Effector CD8-positive, alpha-beta T cell (primary cell): ENCODE measurements at places on chromosomes 3 and 15.

- no peak for DNase-seq
These were observed 124.1 kb downstream of the NR2E3 start for GRCh38 chr15:71934446-71934845.

DNA sequence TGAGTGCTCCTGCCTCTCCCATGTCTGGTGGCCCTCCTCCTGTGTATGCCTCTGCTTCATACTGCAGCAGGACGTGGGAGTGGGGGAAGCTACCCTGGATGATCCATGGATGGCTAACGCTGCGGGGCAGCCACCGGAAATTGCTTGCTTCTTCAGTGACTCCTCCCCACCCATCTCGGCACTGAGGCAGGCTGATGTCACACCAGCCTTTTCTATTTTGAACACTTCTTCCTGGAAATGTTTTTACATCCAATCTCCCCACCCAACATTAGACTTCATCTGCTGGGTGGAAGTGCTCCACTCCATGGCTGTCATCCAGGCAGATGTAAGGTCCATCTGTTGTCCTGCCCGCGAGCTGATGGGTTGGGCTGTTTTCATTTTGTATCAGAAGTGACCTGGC is 58.9 kb upstream of the MUC13 start:
- no peak for DNase-seq

GRCh38 chr15:31457161-31457560 is 130.5 kb downstream of the KLF13 start:
- no peak for DNase-seq

GRCh38 chr3:145197051-145197820 is 963.7 kb downstream of the PLOD2 start:
- DNase-seq = no peak

DNA sequence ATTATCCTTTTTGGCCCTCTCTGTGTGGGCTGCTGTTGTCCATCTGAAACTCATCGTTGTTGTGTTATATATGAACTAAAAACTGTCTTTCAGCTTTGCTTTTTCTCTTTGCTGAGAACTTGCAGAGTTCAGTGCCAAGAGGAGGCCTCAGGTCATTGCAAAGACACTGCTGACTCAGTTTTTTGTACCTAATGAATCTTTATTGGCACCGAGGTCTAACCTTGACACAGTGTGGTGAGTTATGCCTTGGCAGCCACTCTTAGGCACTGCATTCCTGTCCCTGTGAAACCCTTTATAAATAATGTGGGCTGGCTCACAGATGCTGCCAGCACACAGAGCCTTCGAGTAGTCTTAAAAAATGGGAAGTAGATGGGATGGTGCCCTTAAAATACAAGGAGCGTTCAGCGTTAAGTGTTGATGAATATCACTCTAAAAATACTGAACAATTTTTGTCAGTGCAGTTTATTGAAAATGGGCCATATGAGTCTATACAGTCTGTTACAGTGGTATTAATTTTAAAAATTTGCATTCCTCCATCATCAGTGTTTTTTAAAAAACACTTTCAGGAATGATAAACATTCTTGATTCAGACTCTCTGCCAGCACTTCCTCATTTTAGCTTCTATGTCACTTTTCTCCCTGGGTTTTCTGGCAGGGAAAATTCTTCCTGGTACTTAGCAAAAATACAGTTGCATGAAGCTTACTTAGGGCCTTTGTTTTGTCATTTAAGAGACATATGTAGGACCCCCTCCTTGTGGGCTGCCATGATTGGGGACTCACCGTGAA is 234.1 kb downstream of the CACNA2D3 start:
- no peak for DNase-seq

DNA sequence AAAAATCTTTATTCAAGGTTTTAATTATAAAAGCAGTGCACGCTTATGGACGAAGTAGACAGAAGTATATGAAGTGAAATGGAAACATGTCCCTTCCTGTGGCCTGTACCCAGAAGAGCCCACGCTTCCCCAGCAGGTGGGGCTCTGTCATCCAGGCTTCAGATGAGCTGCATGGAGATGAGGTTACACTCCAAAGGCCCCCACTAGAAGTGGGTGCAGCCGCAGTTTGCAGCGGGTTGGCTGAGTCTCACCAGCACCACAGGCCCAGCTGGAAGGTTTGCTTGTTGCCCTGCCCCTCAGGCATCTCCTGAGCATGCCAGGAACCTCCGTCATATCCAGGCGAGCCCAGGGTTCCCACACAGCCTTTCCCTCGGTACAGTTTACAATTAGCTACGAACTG is 33.1 kb downstream of the PRR20G start:
- no peak for DNase-seq

GRCh38 chr3:57227930-57228751 is 612 bp downstream of the APPL1 start:
- peak; percentile 5 for DNase-seq

- peak; percentile 6 for DNase-seq
These were observed 30.5 kb downstream of the RFTN1 start for GRCh38 chr3:16482770-16483531.

DNA sequence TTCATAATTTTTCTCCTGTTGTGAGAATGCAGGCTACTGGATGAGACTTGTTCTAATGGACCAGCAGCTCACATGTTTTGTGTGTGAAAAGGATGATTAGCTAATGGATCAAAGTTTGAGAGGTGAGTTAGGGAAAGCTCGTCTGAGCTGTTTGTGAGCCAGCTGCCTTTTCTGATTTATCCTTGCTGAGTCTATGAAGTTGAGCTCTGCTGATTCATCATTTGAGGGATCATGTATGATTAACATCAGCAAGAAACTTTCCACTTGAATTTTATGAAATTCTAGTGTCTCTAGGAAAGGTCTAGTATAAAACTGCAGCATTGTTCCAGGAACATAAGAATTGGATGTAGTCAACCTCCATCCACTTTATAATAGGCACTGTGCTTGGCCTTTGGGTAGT is 698.7 kb downstream of the NTRK3 start:
- no peak for DNase-seq

DNA sequence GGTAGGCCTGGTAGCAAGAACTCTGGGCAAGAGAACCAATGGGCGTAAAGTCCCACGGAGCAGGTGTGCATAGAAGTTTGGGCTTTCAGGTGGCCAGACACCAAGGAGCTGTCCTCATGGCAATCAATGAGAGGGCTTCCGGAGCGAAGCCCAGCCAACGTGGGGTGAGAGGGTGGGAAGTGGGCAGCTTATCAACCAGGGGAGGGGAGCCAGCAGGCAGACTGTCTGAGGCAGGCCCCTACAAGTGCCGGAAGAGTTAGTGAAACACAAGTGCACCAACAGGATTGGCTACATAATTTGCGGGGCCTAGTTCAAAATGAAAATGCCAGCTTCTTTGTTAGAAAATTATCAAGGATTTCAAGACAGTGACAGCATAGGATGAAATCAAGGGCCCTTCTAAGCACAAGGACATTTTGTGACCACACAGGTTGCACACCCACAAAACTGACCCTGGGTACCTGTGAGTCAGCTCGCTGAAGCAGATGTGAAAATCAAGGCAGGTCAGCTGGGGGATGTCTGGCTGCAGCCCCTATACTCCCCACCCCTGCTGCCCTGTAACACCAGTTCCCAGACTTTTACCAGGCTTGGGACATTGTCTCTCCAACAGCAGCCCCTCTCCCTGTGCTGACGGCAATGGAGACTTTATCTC is 102.1 kb upstream of the ETV5 start:
- DNase-seq = no peak

DNA sequence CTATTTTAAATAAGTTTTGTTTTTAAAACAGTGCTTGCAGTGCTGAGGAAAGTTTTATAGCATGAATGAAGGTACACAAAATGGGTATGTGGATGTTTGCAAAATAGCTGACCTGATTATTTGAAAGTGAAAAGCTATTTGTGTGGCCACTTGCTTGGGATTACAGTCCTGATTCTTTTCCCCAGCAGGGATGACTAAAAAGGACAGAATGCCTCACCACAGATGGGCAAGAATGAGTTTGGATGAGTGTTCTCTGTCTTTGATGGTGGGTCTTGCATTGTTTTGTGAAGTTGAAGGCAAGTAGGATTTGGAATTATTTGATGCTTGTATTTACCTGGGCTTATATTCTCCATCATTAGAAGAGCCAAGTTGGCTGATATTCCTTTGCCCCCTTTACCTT is 48.8 kb upstream of the MEIS2 start:
- DNase-seq = no peak

GRCh38 chr3:52454938-52455282 is 494 bp upstream of the NISCH start:
- DNase-seq = no peak

DNA sequence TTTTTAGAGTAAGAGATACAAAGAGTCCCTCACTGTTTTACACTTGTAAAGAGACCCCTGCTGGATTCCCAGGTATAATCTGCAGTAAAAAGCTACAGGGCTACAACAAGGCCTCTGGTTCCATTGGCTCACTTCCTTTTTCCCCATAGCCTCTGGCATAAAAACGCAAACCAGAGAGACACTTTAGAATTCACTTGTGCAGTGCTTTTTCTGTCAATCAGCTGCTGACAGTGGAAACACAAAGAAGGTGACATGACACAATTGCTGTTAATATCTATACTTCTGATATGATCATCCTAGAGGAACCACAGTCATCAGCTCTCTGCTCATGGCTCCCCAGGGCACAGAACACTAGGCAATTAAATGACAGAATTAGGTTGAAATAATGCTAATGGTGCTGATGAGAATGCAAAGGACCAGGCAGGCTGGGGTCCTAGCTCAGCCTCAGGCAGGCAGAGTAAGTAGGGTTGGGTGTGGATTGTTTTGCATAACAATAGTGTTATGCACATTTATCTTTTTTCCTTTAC is 667.9 kb upstream of the CFAP20DC start:
- DNase-seq = no peak

GRCh38 chr15:60751985-60752952 is 273.3 kb upstream of the ICE2 start:
- DNase-seq = no peak

DNA sequence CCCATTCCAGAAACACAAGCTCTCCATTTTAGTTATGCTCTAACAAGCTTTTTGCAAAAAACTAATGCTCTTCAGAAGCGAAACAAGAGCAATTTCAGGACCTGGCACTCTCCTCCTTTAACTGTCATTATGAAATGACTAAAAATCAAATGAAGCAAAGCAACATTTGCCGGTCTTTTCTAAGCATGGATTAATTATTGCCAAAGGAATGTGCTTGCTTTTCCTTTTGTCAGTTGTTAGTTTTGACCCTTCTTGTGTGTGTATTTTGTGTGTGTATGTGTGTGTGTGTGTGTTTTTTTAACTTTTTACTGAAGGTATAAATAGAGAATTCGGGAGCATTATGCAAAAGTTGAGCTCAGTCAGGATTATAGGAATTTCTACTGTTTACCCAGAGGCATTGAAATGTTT is 509.1 kb downstream of the TUSC7 start:
- no peak for DNase-seq

- DNase-seq = no peak
These were observed 10.8 kb downstream of the PDHB start for GRCh38 chr3:58422756-58423325.

- no peak for DNase-seq
These were observed 981.2 kb downstream of the NSUN3 start for GRCh38 chr3:95044101-95044500.

GRCh38 chr3:186172353-186172752 is 63.5 kb upstream of the ETV5 start:
- DNase-seq = no peak

- peak; percentile 85 for DNase-seq
These were observed at the start of gene DNAJC19 for GRCh38 chr3:180989291-180990163. TSS of gene DNAJC19 (minus strand) at chr3:180989736. CDS start at chr3:180989602, 134 bp downstream.

DNA sequence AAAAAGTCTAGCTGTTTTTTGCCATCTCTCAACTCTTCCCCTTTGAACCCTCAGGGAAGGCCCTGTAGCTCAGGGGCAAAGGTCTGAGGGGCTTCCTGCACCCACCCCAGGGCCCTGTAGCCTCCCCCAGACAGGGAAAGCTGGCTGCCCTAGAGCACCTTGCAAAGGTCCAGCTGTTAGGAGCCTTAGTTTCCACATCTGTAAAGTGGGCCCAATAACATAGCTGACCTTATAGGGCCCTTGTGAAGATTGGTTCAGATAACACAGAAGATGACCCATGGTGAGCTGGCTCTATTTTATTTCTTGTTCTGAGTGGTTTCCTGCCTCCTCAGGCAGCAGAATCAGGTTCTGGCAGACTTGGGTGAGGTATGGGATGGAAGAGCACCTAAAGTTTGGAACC is 55.2 kb upstream of the SMAD6 start:
- DNase-seq = no peak

- no peak for DNase-seq
These were observed 103.8 kb upstream of the CHRM5 start for GRCh38 chr15:33864360-33865075.

- DNase-seq = no peak
These were observed 106.5 kb upstream of the GALNT15 start for GRCh38 chr3:16067837-16068471.

DNA sequence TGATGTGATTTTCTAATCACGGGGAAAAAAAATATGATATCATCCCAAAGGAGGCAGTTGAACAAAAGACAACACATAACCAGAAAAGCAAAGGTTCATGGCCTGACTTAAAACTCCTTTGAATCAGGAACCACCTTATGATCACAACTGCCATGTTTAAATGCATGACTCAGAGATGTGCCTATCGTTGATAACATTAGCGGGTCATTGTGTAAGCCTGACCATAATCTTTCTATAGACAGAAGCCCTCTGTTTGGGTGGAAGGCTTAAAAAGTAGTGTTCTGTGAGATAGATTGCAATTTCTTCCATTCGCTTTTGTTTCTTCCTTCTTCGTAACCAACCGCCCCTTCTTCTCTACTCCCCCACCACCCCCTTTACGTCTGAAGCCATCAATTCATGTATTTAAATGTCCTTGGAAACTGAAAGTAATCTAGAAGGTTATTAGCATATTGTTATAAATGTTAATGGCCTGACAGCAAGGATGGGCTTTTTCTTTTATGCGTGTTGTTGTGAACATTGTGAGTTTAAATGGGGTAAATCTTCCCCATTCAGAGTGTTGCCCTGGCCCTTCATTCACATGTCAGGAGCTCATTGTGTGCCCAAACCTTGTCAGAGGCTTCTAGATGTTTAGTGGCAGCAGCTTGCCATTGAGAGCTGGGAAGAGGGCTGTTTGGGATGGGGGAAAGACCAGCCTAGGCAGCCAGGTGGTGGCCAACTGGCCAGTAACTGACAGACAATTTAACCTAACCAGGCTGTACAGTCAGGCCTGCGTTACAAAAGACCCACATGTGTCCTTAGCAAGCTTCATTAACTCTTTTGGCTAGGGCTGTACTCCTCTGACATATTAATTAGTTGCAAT is 64.5 kb downstream of the EPHA3 start:
- DNase-seq = no peak

- DNase-seq = no peak
These were observed 69.8 kb upstream of the GCNT3 start for GRCh38 chr15:59541750-59542149.

- DNase-seq = no peak
These were observed 131.0 kb downstream of the MEX3B start for GRCh38 chr15:81914734-81915256.

- no peak for DNase-seq
These were observed 102.4 kb downstream of the NR1D2 start for GRCh38 chr3:24047513-24047912.

- no peak for DNase-seq
These were observed 366.4 kb downstream of the EPHB1 start for GRCh38 chr3:135161425-135161824.

DNA sequence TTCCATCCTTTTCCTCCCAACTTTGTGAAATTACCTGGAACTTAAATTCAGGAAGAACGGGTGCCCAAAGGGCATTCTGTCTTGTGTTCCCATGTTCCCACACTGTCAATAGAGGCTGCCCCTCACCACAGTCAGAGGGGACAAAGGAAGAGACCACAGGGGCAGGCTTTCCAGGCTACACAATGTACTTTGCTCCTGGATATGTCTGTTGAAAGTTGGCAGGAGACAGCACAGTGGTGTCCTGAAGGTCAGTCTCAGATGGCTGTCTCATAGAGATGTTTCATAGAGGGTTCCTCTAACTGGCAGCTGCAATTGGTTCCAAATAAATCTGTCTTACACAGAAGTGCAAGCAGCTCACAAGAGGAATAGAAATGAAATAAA is 107.8 kb upstream of the TGFBR2 start:
- DNase-seq = no peak
